NB4 (cell line): ENCODE measurements at places on chromosomes 7 and 10.
A peak's percentile ranks its signal among the peaks of the same experiment; 100 is the strongest.

DNA sequence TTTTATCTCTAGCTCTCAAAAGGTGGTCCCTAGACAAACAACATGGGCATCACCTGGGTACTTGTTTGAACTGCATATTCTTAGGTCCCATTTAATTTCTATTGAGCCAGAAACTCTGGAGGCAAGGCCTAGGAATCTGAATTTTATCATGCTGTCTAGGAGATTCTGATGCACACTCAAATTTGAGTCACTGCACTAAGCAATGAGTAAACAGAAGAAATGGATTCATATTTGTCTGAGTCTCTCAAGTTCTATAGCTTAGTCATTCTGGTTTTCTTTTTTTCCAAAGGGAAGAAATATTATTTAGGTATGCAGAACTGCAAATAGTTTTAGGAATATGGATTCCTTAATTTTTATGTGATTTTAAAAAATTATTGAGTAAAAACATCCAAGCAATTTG lies 185.5 kb downstream of the SEMA3A start:
- no peak for DNase-seq

DNA sequence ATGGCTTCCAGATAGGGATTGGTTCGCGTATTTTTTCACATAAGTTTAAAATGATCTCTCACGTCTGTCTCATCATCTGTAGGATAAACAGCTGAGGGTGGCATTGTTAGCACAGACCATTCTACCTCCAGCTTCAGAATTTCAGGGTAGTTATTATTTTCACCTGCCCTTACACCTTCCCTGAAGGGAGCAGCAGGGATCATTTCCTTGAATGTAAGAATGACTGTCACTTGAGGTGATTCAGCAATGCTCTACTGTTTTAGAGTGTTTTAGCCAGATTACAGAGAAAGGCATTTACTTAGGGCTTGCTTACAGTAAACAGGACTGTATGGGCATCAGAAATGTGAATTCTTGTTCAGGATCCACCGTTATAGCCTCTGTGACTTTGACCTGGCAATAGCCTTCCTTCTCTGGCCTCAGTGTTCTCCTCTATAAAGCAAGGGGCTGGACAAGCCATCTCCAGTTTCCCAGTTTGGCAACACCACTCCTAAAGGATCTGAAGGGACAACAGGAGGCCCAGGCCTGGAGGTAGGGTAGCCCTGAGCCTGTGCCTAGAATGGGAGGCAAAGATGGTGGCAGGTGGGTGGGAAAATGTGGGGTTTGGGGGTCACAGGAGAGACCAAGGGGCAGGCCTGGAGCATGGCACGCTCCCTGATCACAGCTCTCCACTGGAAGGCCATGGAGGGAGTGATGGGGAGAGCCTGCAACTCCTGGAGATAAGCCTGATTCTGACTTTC lies 1.2 kb upstream of the IGFBP1 start:
- no peak for DNase-seq

- DNase-seq = no peak
Measured at GRCh38 chr10:2852574-2853323, 214.6 kb upstream of the PFKP start.

- peak; percentile 95 for DNase-seq
Measured at GRCh38 chr10:96720422-96721206, at the start of gene PIK3AP1. Gene PIK3AP1, minus strand, starts transcription at chr10:96720514. Its CDS starts 120 bp downstream, at chr10:96720394.

DNA sequence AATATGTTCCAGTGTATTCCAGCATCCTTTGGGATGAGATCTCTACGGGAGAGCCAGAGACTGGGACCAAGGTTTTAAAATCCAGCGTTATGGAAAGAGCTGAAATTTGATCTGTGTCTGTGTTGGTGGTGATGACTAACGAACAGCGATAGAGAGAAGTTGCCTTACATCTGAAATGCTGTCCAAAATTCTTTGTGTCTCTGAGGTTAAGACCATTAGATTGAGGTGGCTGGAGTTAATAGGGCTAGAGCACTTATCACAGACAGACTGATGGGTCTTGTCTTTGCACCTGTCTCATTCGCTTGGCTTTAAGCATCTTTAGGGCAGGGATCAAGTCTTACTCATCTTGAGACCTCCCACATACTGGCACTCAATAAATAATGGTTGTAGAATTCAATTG lies 41.0 kb upstream of the RAPGEF5 start:
- no peak for DNase-seq

GRCh38 chr10:8054494-8055407 lies at the start of gene GATA3:
Gene GATA3, plus strand, starts transcription at chr10:8054688. Its CDS starts 968 bp downstream, at chr10:8055656.
- no peak for DNase-seq

DNA sequence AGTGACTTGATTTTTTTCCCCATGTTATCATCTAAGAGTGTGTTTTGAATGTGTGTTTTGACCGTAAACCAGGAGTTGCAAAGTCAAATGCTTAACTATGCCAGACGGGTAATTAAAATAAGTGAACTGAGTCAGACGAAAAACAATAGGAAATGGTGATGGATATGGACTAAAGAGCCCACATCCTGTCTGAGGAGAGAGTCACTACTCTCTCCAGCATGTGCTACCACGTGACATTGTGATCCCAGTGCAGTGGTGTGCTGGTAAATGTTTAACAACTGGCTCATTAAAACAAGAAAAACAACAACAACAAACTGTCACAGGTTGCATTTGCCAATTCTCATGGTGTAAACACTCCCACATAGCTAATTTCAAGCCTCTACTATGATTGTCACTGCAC lies 164.3 kb downstream of the SUGCT start:
- peak; percentile 30 for DNase-seq

- peak; percentile 73 for DNase-seq
Measured at GRCh38 chr7:26061678-26062603, 90.1 kb upstream of the NFE2L3 start.

GRCh38 chr10:317271-317769 lies 182.1 kb downstream of the ZMYND11 start:
- no peak for DNase-seq

- DNase-seq = no peak
Measured at GRCh38 chr10:7263616-7264015, 147.2 kb downstream of the SFMBT2 start.

- no peak for DNase-seq
Measured at GRCh38 chr10:3748484-3748883, 36.5 kb downstream of the KLF6 start.

GRCh38 chr7:76142861-76143260 lies 58.8 kb upstream of the SRRM3 start:
- DNase-seq = no peak

DNA sequence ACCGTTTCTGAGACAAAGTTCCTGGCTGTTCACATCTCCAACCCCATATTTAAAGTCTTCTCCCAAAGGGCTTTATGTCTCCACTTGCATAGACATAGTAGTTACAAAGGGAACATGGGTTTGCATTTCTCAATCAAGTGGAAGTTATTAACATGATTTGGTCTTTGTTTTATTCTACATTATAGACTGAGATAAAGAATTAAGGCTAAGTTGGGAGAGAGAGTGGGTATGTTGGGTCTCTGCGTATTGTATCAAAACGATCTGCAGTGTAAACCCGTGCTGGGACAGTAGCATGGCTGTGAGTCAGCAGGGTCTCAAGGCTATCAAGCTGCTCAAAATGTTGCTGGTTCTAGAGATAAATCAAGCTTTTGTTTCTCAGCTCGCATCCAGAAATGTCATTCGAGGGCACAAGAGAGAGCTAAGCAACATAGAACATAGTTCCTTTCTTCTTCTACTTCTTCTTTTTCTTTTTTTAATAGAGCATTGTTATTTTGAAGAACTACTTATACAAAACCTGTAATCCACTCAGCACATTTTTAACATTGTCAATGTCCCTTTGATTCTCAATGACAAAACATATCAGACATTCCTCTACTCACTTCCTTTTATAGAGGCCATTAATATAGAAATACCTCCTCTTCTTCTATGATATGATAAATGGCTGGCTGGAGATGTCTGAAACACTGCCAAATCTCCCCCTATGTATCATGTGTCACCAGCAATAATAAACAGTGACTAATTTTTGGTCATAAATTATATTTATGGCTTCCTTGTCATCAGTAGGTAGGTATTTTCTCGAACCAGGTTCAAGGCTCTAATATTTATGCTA lies 34.5 kb upstream of the RHOBTB1 start:
- no peak for DNase-seq

- DNase-seq = no peak
Measured at GRCh38 chr7:150973571-150974451, 4.3 kb downstream of the KCNH2 start.

GRCh38 chr7:88523645-88524044 lies 217.0 kb upstream of the STEAP4 start:
- DNase-seq = no peak

DNA sequence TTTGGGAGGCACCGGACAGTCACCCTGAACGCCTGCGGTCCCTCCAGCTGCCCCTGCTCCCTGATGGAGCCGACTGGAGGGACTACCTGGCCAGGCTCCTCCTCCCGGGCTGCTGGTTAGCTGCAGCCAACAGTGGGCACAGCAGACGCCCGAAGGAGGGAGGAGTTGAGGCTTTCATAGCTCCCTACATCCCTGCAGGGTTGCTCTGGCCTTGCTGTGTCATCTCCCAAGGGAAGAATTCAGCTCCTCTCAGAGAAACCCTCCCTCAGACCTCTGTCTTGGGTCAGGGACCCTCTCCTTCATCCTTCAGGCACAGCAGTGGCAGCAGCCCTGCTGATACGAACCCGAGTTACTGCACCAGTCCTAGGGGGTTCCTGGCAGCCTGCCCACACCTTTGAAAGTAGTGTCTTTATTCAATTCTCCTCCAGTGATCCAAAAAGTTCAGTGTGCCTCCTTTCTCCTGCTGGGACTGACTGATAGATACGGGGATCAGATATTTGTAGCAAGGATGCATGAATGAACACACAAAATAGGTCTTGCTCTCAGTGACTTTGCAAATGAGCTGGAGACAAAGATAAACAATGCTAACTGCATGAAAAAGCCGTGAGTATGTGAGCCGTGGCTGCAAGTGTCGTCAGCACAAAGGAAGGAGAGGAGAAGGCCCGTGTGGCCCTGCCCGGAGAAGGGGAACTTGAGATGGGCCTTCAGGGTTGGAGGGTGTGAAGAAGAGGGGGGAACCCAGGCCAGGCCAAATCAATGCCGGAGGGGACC lies 136.6 kb downstream of the PRKAG2 start:
- DNase-seq = peak; percentile 65

DNA sequence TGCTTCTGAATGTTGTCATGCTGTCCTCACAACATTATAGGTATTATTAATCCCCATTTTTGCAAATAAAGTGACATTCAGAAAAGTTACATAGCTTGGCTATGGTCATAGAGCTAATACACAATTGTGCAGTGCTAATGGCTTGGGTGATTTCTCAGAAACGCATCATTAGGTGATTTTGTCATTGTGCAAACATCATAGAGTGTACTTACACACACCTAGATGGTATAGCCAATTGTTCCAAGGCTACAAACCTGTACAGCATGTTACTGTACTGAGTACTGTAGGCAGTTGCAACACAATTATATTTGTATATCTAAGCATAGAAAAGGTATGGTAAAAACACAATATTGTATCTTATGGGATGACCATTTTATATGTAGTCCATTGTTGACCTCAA lies 91.0 kb downstream of the BTAF1 start:
- no peak for DNase-seq

DNA sequence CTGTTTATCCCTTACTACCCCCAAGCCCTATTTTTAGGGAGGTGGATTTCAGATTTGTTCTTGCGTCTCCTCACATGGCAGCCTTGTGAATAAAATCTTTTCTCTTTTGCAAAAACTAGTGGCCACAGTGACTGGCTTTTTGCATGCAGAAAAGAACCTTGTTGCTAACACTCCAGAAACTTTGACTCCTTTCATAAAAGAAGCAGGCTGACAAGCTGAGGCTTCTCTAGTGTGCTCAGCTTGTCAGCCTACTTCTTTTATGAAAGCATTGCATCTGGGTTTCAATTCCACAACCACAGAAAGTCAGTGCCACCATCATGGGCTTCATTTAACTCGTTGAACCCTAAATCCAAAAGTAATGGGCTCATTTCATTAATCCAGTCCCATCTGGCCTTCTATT lies 761.0 kb upstream of the COBL start:
- no peak for DNase-seq

DNA sequence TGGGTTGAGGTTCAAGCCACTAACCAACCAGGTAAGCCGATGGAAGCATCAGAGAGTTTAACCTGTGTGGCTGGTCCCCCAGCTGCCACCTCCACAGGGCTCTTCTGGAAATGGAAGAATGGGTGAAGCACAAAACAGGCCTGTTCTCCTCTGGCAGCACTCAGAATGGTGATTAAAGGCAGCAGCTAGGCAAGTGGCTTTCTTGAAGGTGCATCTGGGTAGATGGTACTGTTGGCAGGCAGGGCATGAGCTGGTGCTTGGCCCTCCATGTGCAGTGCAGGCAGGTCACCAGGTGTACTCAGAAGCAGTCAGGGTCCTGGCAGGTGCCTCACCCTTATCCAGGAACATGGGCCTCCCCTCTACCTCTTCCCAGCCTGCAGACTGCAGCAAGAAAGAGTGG lies 11.5 kb downstream of the AKR1E2 start:
- no peak for DNase-seq

DNA sequence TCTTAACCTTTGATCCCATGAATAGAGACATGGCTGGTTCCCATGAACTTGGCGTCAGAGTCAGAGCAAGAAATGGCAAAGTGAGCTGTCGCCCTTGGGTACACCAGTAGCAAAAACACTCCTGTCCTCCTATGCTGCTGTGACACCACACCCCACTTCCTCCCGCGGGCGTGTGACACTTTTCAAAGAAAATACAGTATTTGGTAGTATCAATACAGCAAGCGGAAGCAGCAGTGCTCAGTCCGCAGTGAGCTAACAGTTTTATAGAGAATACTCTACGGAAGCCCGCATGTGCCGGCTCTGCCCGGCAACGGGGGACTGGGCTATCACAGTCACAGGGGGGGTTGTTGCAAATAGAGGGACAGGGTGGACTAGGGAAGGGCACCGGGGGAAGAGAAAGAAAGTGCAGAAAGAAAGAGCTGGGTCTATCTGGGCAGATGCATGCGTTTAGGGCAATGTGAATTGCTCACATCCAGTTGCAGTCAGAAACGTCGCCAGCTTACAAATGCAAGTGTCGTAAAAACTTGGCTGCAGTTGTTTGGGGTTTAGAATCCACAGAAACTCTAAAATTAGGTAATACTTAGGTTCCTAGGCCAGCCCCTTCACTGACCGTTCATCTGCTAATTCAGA lies 49.8 kb downstream of the PRKCQ start:
- DNase-seq = no peak

DNA sequence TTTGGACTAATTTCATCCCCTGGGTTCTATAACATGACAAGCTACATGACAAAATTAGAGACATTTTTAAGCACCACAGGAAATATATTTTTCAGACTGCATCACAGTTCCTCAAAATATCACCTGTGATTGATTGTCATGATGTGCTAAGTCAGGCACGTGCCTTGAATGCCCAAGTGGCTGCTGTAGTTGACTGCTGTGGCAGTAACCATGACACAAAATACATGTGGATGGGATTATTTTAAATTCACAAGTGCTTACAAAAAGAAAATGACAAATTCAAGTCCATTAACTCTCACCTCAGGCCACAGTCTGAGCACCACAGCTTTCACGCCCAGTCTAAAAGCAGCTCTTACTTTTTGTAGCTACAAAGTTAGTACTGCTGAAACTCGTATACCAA lies 45.5 kb downstream of the TNPO3 start:
- DNase-seq = no peak

- no peak for DNase-seq
Measured at GRCh38 chr10:71805776-71806703, 32.7 kb upstream of the VSIR start.

GRCh38 chr10:30783939-30784501 lies 154.5 kb upstream of the LYZL2 start:
- DNase-seq = peak; percentile 90
